Stimulated activated CD4-positive, alpha-beta T cell treated with anti-CD3 and anti-CD28 coated beads, Interleukin-4, amount 100 ng/mL, for 4 hours (primary cell): ENCODE measurements at places on chromosomes 5 and 9.
A peak's percentile ranks its signal among the peaks of the same experiment; 100 is the strongest.

GRCh38 chr5:17187011-17187785 lies 30.2 kb upstream of the BASP1 start:
- DNase-seq, result no peak

GRCh38 chr5:159735749-159736660 lies 180.3 kb upstream of the ADRA1B start:
- no peak for DNase-seq

DNA sequence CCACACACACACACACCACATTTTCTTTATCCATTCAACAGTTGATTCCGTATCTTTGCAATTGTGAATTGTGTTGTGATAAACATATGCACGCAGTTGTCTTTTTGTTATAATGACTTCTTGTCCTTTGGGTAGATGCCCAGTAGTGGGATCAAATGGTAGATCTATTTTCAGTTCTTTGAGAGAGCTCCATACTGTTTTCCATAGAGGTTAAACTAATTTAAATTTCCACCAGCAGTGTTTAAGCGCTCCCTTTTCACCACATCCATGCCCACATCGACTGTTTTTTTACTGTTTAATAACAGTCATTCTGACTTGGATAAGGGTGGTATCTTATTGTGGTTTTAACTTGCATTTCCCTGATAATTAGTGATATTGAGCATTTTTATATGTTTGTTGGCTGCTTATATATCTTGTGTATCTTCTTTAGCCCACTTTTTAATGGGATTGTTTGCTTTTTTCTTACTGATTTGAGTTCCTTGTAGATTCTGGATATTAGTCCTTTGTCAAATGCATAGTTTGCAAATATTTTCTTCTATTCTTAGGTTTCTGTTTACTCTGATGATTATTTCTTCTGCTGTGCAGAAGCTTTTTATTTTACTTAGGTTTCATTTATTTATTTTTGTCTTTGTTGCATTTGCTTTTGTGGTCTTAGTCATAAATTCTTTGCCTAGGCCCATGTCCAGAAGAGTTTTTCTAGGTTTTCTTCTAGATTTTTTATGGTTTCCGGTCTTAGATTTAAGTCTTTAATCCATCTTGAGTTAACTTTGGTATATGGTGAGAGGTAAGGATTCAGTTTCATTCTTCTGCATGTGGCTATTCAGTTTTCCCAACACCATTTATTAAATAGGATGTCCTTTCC lies 82.4 kb downstream of the SH3RF2 start:
- DNase-seq, result no peak

- DNase-seq, result no peak
Measured at GRCh38 chr5:166377756-166378155, 1913.7 kb upstream of the WWC1 start.

DNA sequence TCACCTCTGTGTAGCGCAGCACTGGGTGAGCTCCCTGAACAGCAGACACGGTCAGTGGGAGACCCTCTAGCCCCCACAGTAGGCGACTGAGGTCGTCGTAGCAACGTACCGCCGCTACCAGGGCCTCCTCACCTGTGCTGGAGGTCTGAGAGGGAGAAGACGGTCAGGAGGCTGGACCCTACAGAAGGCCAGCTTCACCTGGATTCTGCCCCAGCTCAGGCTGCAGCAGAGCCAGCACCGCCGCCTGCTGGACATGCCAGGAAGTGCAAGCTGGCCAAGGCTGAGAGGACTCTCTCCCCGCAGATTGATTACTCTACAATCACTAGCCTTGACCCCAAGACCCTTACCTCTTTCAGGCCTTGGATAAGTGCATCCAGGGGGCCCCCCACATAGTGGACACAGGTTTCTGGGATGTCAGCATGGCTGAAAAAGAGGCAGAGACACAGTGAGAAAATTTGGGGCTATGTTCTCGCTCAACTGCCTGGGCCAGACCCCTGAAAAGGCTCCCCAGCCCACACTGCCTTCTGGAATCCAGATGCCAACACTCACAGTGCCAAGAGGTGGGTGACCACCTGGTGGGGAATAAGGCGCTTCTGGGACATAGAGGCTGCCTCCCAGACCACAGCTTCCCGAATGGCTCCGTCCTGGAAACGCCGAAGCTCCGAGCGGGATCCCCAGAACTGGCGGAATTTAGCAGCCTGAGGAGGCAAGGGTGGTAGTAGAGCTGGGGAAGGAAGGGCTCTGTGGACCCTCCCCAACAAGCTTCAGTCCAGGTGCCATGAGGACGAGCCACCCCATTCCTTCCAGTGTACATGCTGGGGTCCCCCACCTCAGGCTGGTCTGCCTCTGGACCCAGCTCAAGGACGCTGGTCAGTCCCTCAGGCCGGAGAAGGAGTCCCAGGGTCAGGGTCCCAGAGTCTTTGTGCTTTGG lies 6.9 kb downstream of the NOL6 start:
- DNase-seq, result peak; percentile 52

DNA sequence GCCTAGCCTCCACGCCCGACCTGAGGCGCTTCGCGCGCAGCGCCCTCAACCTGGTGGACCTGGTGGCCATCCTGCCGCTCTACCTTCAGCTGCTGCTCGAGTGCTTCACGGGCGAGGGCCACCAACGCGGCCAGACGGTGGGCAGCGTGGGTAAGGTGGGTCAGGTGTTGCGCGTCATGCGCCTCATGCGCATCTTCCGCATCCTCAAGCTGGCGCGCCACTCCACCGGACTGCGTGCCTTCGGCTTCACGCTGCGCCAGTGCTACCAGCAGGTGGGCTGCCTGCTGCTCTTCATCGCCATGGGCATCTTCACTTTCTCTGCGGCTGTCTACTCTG lies 1.4 kb downstream of the KCNV2 start:
- DNase-seq, result no peak

- no peak for DNase-seq
Measured at GRCh38 chr9:38023661-38024035, 45.4 kb downstream of the SHB start.

- DNase-seq, result no peak
Measured at GRCh38 chr9:19554529-19554928, 145.7 kb downstream of the ACER2 start.

GRCh38 chr9:15711931-15712330 lies 159.1 kb downstream of the CCDC171 start:
- DNase-seq, result no peak

- peak; percentile 57 for DNase-seq
Measured at GRCh38 chr5:157917899-157918809, 59.2 kb upstream of the CLINT1 start.

GRCh38 chr9:10700915-10701314 lies 88.1 kb upstream of the PTPRD start:
- DNase-seq, result no peak

- DNase-seq, result no peak
Measured at GRCh38 chr9:72743836-72744235, 209.0 kb downstream of the ALDH1A1 start.

DNA sequence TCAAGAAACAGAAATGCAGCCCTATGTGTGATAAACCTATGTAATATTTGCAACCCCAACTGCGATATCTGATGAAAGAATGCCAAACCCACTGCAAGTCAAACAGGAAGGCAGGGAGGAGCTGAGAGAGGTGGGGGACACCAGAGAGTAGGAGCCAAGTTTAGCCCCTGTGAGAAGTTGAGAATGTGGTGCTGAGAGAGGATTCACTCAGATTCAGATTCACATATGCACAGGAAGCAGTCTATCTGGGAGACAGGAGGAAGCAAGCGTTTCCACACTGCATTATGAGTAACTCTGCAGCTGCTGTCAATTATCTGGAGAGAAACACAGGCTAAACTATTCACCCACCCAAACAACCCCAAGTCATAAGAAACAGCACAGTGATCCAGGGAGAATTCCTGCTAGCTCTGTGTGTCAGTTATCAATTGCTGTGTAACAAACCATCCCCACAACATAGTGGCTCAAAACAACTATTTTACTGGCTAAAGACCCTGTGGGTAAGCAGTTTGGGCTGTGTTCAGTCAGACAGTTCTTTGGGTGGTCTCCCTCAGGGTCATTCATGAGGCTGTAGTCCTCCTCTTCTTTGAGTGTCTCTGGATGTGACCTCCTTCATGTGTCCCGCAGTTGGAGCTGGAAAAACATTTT lies 161.9 kb upstream of the RAI14 start:
- no peak for DNase-seq

DNA sequence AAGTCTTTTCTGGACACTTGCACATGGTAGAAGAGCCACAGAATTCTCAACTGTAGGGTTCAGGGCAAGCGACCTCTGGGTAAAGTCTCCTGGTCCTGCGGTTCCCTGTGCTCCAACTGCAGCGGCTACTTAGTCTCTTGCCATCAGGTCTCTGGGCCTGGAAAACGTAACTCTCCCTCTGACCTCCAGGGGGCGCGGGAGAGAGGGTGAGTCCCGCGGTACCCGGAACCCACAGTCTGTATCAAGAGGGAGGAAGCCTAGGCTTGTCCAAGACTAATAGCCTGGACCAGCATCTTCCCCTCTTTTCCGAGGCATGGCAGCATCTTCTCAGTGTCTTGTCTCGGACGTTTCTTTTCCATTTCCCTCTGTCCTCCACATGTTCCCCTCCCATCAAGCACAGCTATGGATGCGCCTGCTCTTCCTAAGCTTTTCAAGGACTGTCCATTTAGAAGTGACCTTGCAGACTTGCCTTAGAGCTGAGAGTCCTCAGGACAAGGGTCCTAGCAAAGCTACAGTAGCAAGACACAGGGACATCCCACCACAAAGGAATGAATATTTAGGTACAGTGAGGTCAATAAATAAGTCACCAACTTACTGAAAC lies 59.3 kb downstream of the FSTL4 start:
- DNase-seq, result peak; percentile 54

- DNase-seq, result no peak
Measured at GRCh38 chr5:63245271-63245670, 666.7 kb downstream of the LRRC70 start.
